Activated CD8-positive, alpha-beta T cell treated with anti-CD3 and anti-CD28 coated beads, Interleukin-2, amount 10 ng/mL, durations not matched to agents 7 days and 5 days (primary cell): ENCODE measurements at places on chromosomes 13 and 19. TPM values are rescaled to one million over a fixed set of nuclear protein-coding genes. Genes with fewer than 3 reads are reported as not detected.

DNA sequence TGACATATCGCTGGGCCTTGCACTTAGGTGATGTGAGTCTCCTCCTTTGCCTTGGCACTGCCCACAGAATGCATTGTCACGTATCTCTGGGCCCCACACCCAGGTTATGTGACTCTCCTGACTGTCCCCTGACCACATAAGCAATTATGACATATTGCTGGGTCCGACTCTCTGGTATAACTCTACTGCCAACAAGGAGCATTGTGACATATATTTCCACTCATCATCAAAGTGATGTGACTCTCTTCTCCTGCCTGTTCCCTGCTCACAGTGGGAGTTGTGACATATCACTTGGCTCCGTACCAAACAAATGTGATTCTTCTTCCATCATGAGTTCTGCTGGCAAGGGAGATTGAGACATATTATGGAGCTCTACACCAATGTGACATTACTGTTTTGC lies 15.4 kb upstream of the ZNF681 start:
- peaks cover 20% of the 10 kb centered on the region for H3K4me1 ChIP-seq
- peaks cover 55% of the 10 kb centered on the region for H3K36me3 ChIP-seq
- no peak overlapping the region for H3K4me3 ChIP-seq

DNA sequence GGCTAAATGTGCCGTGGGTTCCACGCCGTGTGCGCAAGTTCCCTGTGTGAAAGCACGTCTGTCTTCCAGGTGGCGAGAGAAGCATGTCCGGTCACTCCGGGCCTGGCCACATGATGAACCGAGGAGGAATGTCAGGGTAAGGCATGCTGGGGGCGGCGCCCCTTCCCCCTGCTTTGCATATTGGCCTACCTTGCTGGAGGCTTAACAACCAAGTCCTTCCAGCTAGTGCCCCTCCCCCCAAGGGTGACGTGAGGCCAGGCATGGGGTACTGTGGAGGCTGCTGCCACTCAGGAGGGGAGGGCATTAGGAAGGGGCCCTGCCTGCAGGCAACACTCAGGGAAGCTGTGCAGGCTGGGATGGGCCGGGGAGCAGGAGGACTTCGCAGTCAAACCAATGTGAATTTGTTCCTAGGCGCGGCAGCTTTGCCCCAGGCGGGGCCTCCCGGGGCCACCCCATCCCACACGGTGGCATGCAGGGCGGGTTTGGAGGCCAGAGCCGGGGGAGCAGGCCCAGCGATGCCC lies 12.5 kb downstream of the MICOS13 start:
- peaks cover 16% of the 10 kb centered on the region for H3K4me1 ChIP-seq
- no peaks in the 10 kb centered on the region for H3K27me3 ChIP-seq
- no peak for DNase-seq

DNA sequence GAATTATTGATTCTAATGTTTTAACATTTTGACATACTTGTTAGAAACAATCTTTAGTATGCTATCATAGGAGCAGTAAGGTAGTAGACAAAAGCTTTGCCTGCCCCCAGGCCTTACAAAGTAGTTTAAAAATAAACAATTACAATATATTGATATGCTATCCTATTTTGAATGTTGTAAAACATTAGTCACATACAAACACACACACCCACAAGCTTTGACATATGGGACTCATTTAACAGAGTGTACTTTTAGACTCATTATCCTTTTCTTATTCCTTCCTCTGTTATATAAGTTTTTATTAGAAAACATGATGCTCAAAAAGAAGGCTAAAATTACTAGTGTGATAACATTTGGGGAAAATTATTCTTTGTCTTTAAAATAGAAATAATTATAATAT lies 33.5 kb downstream of the UCHL3 start:
- H3K27ac ChIP-seq: no peak overlapping the region
- peaks cover 41% of the 10 kb centered on the region for H3K36me3 ChIP-seq
- H3K4me1 ChIP-seq: no peaks in the 10 kb centered on the region
- no peak overlapping the region for H3K4me3 ChIP-seq
- H3K27me3 ChIP-seq: no peaks in the 10 kb centered on the region

GRCh38 chr13:59906413-59907049 lies 257.2 kb downstream of the DIAPH3 start:
- no peaks in the 10 kb centered on the region for H3K27me3 ChIP-seq
- H3K4me1 ChIP-seq: peaks cover 3% of the 10 kb centered on the region
- H3K36me3 ChIP-seq: peaks cover 2% of the 10 kb centered on the region
- no peak overlapping the region for H3K4me3 ChIP-seq

GRCh38 chr13:74576420-74576819 lies 442.2 kb upstream of the KLF12 start:
- H3K27ac ChIP-seq: no peak overlapping the region
- peaks cover 16% of the 10 kb centered on the region for H3K4me1 ChIP-seq
- H3K36me3 ChIP-seq: no peaks in the 10 kb centered on the region
- peak overlapping the region; percentile 70 for H3K4me3 ChIP-seq
- peaks cover 39% of the 10 kb centered on the region for H3K27me3 ChIP-seq

DNA sequence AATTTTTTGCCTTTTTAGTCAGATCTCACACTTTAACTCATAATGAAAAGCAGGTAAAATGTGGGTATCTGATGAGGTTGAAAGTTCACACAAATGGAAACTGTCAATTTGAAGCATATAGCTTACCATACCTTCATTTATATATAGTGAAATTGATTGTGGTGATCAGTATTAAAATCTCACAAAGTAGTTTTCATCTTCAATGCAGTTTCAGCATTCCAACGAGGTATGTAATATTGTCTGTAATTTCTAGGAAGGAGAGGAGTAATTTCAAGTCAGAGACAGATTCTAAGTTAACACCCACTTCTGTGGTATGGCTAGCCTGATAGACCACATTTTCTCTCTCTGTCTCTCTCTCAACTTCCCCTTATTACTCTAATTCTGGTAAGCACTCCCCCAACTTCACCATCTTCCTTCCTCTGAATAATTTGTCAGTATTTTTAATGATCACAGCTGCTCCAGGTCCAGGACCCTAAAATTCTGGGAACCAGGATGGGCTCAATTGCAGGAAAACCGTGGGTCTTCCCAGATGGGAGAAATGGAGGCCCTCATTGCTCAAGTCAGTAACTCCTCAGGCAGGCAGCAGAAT lies 455.7 kb downstream of the FGF9 start:
- peaks cover 2% of the 10 kb centered on the region for H3K36me3 ChIP-seq
- H3K4me1 ChIP-seq: peaks cover 27% of the 10 kb centered on the region
- H3K4me3 ChIP-seq: no peak overlapping the region
- H3K27me3 ChIP-seq: no peaks in the 10 kb centered on the region

DNA sequence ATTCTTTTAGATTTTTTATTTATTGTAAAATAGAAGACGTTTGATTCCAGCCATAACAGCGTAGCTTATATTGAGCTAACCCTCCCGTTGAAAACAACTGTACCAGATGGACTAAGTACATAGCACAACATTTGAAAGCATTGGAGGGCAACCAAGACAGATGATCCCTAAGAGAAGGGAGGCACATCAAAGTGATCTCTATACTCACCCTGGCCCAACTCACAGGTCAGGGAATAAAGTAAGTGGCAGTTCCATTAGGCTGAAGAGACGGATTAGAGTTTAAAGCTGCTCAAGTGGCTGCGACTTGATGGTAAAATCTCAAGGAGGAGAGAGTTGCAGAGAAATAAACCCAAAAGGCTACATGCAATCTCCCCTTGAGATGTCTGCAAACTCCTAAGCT lies 65.1 kb upstream of the ITM2B start:
- H3K36me3 ChIP-seq: no peaks in the 10 kb centered on the region
- no peaks in the 10 kb centered on the region for H3K27me3 ChIP-seq
- H3K27ac ChIP-seq: no peak overlapping the region
- no peak for DNase-seq
- no peaks in the 10 kb centered on the region for H3K4me1 ChIP-seq
- no peak overlapping the region for H3K4me3 ChIP-seq

- peaks cover 6% of the 10 kb centered on the region for H3K4me1 ChIP-seq
- no peak for DNase-seq
- no peaks in the 10 kb centered on the region for H3K36me3 ChIP-seq
Measured at GRCh38 chr13:51999510-51999911, 11.7 kb downstream of the ATP7B start.

- peak; percentile 35 for DNase-seq
- H3K36me3 ChIP-seq: peaks cover 2% of the 10 kb centered on the region
- H3K4me1 ChIP-seq: peaks cover 18% of the 10 kb centered on the region
- H3K27ac ChIP-seq: peak overlapping the region; percentile 67
- peaks cover 19% of the 10 kb centered on the region for H3K27me3 ChIP-seq
Measured at GRCh38 chr13:29901710-29902631, 51.6 kb upstream of the UBL3 start.

DNA sequence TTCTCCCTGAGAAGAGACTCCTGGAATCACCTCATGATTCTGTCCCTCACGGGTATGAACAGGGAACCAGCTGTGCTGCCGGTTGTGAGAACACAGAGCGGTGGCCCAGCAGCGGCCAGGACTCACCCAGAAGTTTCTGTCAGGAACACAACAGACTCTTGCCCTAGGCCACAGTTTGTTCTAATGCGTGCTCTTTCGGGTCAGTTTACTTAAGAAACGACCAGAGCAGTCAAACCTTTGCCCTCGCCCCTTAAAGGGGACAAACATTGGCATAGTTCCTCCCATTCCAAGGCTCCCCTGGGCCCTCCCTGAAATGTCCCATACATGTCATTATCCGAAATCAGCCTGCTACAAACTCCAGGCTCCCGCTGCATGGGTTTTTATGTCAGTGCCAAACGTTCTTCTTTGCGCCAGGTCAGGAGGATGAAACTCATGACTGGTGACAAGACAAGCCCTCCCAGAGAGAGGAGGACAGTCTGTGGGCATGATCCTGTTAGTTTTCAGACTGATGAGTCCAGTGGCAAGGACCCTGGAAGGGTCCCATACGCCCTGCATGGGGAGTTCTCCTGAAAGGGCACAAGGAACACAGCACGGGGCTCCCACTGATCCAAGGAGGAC lies 18.3 kb downstream of the ZIC5 start:
- no peak overlapping the region for H3K4me3 ChIP-seq
- peaks cover 79% of the 10 kb centered on the region for H3K27me3 ChIP-seq
- no peaks in the 10 kb centered on the region for H3K36me3 ChIP-seq
- peaks cover 4% of the 10 kb centered on the region for H3K4me1 ChIP-seq
- no peak overlapping the region for H3K27ac ChIP-seq

DNA sequence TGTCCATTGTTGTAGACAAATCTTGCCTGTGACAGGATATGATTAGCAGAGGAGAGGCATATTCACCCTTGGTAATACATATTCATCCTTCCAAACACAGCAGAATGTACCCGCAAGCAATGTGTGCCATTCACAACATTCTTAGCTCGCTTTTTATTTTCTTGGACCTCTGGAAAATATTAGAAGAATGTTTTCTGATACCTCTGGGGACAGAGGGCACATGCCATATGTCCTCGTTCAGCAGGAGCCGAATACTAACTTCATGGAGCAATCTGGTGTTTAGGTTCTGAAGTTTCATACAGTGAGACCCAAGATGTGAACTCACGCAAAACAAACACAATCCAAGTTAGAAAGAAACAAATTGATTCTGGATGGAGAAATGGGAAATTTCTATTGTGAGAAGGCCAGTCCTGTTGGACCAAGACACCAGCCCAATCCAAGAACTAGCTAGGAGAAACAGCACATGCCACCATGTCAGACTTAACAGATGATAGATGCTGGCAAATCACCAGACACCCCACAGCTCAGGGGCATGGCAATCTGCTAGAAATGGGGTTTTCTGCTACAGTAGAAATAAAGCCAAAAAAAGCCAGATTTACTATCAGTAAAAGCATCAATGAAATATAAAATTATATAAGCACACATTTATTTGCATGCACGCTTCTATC lies 297.4 kb downstream of the DCLK1 start:
- H3K27me3 ChIP-seq: no peaks in the 10 kb centered on the region
- no peak for DNase-seq
- no peak overlapping the region for H3K4me3 ChIP-seq
- H3K4me1 ChIP-seq: no peaks in the 10 kb centered on the region
- no peak overlapping the region for H3K27ac ChIP-seq

The SHANK1 gene
- not detected for total RNA-seq

The CYP2A6 gene
- not detected for total RNA-seq

The UTP14C gene
- 8.5 TPM for total RNA-seq

The ZNF154 gene
- 3.1 TPM for total RNA-seq

The SPACA4 gene
- total RNA-seq: not detected

The DLEU7 gene
- total RNA-seq: not detected

The FIZ1 gene
- 13.7 TPM for total RNA-seq

The ZNF324 gene
- total RNA-seq: 13.8 TPM
